Thoracic aorta (tissue), 2 donors: ENCODE measurements at places on chromosomes 3 and 15. TPM values are rescaled to one million over a fixed set of nuclear protein-coding genes. Genes with fewer than 3 reads are reported as not detected.

Gene IL16
- total RNA-seq: 11.1 TPM

Gene TMEM207
- not detected for total RNA-seq

Gene TM4SF1
- total RNA-seq: 227 TPM

Gene PRRT3
- 5.8 TPM for total RNA-seq

Gene TRIM71
- not detected for total RNA-seq
